ENCODE measurements at places on chromosomes 12 and 14. TPM values are rescaled to one million over a fixed set of nuclear protein-coding genes. Genes with fewer than 3 reads are reported as not detected.

- H3K4me3 ChIP-seq, result no peak overlapping the region
- H3K27me3 ChIP-seq, result no peaks in the 10 kb centered on the region
- no peaks in the 10 kb centered on the region for H3K36me3 ChIP-seq
Measured at GRCh38 chr14:105058521-105059034, 6.7 kb downstream of the GPR132 start.

DNA sequence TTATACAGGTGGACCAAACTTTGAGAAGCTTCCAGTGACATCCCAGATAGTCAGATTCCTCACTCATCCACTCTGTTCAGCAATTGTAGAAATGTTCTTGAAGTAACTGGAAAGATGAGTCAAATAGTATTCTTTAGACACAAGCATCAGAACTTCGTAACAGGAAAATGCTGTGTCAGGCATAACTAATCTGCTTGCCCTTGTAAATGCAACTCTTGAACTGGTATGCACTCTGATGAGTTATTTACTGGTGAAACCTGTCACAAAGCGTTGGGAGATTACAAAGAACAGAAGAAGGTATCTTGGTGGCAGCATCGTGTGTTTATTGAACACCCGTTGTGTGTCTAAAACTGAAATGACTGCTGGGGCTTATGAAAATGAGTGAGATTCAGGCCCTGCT is 10.8 kb upstream of the DUSP6 start:
- H3K36me3 ChIP-seq, result no peaks in the 10 kb centered on the region
- no peak for DNase-seq
- no peaks in the 10 kb centered on the region for H3K27me3 ChIP-seq
- peaks cover 32% of the 10 kb centered on the region for H3K4me1 ChIP-seq
- peak overlapping the region; percentile 39 for H3K27ac ChIP-seq

- H3K27me3 ChIP-seq, result no peaks in the 10 kb centered on the region
- no peak overlapping the region for H3K27ac ChIP-seq
- DNase-seq, result no peak
Measured at GRCh38 chr14:65486863-65487262, 74.3 kb downstream of the FUT8 start.

GRCh38 chr12:121509339-121509738 is 71.5 kb downstream of the KDM2B start:
- H3K4me3 ChIP-seq, result no peak overlapping the region
- no peak for DNase-seq
- no peaks in the 10 kb centered on the region for H3K36me3 ChIP-seq
- no peaks in the 10 kb centered on the region for H3K27me3 ChIP-seq

DNA sequence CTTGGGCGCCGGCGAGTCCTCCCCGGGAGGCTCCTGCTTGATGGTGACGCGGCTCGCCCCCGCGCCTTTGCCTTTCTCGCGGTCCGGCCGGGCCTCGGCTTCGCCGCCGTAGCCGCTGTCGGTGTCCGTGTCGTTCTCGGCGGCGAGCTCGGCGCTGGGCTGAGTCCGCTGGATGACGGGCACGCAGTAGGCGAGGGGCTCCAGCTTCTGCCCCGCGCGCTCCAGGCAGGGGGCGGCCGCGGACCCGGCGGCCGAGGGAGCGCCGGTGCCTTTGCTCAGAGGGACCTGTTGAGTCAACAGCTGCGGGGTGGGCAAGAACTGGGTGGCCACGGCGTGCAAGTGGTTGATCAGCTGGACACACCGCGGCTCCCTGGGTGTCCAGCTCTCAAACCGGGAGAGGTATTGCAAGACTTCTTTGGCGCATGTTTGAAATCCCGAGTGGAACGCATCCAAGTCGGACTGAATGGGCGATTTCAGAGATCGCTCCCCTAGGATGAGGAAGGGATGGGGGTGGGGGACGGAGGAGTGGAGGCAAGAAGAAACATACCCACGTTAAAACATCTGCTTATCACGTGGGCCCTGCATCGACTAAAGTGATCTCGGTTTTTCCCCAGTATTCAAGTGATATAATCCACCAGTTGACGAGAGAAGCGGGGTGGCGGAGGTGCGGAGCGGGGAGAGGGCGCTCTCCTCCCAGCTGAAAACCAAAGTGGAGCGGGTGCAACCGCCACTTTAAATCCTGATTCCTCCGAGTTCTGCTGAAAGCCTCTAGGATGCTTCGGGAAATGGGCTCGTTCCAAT is 2.0 kb downstream of the BHLHE41 start:
- H3K27me3 ChIP-seq, result no peaks in the 10 kb centered on the region
- peak overlapping the region; percentile 97 for H3K27ac ChIP-seq
- H3K4me3 ChIP-seq, result peak overlapping the region; percentile 72
- no peaks in the 10 kb centered on the region for H3K36me3 ChIP-seq
- DNase-seq, result peak; percentile 95

- H3K27me3 ChIP-seq, result peaks cover 34% of the 10 kb centered on the region
- no peaks in the 10 kb centered on the region for H3K4me1 ChIP-seq
Measured at GRCh38 chr12:109789526-109790048, 43.6 kb downstream of the TRPV4 start.

The LRFN5 gene
- total RNA-seq, result 4.6 TPM

The KRT79 gene
- not detected for total RNA-seq

All from esophagus muscularis mucosa (tissue), 4 donors.